ENCODE measurements at places on chromosomes 11 and 22.

- DNase-seq = no peak
Observed at GRCh38 chr22:30655532-30655931, 12.1 kb downstream of the DUSP18 start.

DNA sequence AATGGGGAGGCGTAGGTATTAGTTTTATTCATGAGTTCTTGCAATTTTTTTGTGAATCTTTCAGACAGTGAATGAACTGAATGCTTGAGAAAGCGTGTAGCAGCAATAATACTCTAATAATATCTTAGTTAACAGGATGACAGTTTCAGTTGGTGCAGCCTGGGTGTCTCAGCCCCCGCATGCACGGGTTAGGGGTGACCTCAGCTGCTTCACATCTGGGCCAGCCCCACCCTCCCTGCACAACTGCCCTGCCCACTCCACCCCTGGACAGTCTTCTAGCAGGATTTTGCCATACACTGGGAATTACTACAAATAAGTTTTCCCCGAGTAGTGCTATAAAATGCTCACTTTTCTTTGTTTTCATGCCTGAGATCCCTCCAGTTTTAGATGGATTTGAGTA is 83.2 kb downstream of the ST3GAL4 start:
- no peak for DNase-seq

- no peak for DNase-seq
Observed at GRCh38 chr11:61453695-61454094, 23.8 kb downstream of the SDHAF2 start.

- DNase-seq = no peak
Observed at GRCh38 chr11:134236834-134237556, 12.5 kb downstream of the VPS26B start.

- DNase-seq = no peak
Observed at GRCh38 chr22:41943661-41944209, 3.2 kb downstream of the CENPM start.

GRCh38 chr11:31254415-31254814 is 115.1 kb downstream of the DCDC1 start:
- DNase-seq = no peak

GRCh38 chr11:117502779-117503100 is 175.1 kb downstream of the CEP164 start:
- DNase-seq = no peak

- DNase-seq = no peak
Observed at GRCh38 chr22:49533886-49534285, 293.8 kb downstream of the BRD1 start.

DNA sequence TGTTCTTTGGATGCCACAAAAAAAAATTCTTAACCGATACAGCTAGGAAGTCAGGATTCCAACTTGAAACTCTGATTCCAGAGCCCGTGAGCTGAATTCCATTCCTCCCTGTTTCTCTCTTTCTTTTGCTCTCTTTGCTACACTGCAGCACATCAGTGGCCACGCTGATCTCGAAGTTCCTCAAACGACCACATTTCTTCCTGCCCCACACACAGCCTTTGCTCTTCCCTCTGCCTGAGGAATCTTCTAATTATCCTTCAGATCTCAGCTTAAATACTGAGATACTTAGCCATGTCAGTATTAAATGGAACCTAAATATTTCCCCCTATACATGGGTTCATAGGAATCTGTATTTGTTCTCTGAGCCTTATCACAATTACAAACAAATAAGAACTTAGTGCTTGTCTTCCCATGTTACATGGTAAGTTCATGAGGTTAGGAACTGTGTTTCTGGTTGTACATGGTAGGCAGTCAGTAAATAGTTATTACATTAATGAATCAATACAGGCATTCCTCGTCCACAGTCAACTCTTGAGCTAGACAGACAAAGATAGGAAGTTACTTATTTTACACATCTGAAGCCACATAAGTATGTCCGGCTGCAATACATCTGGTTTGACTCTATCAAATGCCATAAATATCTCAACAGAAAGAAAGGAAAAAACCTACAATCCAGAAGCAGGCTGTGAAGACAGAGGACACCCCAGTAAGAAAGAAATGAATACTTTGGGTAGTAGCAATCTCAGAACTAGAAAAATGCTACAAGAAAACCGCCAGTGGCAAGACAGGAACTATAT is 86.6 kb downstream of the MAML2 start:
- DNase-seq = no peak

DNA sequence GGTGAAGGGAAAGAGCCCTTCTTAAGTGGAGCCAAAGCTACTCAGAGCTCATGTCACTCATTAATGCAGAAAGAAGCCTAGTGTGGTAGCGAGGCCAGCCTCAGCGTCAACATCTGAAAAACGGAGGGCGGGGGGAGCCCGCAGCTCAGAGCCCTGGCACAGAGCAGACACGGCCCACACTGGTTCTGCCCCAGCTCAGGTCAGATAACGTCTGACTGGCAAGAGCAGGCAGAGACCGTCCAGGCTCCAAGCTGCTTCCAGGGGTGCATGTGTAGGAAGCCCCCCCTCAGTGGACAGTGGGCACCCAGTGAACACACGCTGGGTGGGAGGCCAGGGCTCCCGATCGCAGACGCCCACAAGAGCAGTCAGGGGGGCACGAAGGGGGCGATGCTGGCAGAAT is 100.8 kb downstream of the SHANK2 start:
- DNase-seq = no peak

DNA sequence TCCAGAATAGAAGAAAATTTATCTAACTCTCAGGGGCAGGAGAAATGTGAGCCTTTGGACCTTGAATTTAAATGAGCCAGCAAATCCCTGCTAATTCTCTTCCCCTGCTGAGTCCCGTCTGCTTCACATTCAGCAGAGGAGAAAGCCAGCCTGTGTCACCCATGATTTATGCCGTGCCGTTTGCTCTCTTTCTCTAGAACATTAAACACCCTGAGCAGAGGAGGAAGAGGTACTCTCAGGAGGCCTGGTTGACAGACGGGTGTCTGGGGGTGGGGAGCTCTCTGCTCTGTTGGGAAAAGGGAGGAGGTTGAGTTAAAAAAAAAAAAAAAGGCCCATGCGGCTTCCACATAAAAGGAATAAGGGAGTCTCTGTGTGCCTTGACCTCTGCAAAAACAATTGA is 11.3 kb upstream of the MTMR3 start:
- no peak for DNase-seq

DNA sequence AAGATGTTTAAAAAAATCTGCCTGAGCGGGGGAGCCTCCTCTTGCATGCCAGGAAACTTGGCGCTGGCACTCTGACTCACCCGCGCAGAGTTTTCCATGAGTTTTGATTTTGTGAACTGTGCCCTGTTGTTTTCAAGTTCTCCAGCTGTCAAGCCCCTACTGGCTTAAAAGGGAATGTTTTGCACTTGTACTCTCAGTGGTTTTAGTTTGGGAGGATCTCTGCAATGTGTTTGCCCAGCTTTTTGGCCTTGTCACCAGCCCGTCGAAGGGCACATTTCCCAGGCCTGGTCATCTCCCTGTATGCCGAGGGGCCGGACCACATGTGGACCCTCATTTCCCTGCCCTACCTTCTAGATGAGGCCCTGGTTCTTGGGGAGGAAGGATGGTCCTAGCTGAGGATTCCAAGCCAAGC is 12.2 kb downstream of the MRGPRF start:
- DNase-seq = no peak

DNA sequence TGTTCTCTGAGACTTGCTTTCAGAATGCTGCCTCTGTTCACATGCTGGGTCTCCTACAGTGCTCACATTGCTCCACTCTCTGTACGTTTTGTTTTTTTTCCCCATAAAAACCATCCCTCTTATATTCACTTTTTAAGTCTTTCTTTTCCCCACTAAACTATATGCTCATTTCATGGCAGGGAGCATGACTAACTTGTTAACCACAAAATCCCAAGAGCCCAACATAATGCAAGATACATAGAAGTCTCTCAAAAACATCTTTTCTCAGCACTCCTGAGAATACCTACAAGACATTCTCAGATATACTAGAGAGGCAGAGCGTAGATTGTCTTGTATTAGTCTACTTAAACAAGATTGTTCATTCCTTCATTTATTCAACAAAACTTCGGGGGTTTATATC is 73.3 kb downstream of the FAM76B start:
- DNase-seq = no peak

- no peak for DNase-seq
Observed at GRCh38 chr11:3723014-3723708, 52.0 kb upstream of the CHRNA10 start.

DNA sequence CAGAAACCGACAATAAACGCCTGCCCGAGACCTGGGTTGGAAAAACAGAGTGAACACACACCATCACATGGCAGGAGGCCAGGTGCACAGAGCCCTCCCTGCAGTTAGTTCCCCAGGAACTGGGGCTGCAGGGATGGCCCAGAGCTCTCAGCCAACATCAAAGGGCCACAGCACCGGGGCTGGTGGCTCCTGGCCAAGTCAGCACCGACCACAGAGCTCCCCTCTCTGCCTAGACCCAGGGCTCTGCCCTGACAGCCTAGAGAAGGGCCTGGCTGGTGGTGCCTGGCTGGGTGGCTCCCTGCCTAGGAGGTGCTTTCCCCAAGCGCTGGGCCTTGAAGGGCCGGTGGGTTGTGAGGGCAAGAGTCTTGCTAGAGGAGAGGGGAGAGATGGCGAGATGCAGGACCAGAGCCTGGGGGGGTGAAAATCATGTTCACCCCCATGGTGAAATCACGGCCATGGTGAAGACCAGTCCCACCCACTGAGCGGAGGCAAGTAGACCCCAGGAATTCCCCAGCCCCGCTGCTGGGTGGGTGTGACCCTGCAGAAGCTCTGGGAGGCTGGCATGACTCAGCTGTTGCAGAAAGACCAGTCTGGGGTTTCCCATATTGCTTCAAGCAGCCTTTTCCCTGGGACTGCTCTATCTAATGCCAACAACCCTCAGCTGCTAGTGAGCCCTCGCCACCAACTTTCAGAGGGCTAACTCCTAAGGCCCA is 7.2 kb upstream of the BID start:
- DNase-seq = no peak

DNA sequence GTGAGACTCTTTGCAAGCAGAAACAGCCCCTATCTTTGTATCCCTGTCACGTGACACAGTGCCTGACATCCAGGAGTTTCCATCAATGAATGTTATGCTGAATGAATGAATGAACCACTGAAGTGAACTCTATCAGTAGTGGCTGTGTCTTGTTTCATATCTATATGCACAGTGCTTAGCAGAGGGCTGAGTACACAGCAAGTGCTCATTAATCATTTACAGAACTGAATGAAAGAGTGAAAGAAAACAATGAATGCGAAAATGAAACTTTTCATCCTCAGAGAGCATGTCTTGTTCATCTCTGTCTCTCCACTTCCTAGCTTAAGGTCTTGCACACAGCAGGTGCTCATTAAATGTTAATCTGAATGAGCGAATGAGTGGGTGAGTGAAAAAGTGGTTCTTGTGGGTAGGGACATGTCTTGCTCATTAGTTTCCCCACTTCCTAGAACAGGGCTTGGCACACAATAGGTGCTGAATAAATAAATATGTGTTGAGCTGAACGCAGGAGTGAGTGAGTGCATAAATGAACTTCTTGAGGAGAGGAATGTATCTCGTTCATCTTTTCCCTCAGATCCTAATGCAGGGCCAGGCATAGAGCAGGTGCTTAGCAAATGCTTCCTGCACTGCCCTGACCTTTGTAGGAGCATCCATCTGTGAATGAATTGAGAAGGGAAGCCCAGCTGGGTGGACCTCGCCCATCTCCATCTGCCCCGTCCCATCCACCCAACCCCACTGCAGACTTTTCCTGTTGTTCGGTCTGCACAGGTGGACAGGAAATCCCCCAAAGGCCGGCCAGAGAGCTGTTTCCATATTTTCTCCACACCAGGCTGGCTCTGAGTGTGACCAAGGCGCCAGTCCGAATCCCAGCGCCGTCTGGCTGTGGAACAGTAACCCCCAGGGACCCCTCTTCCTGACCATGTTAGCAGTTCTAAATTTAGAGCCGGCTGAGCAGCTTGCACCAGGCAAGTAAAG is 113.4 kb upstream of the CRYBB3 start:
- DNase-seq = no peak

DNA sequence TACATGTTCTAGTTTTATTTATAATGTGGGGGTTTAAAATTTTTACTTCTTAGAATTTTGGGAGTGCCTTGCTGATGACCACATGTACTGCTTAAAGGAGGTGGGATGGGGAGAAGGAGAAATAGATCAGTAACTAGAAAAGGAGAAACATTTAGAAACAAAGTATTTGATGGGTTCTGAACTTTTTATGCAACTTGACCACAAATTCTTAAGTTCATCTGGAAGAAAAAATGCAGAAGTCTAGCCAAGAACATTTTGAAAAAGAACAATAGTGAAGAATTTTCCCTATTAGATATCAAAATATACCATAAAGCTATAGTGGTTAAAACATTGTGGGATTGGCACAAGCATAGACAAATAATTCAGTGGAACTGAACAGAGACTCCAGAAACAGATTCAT is 73.3 kb upstream of the AMPD3 start:
- DNase-seq = no peak

- DNase-seq = no peak
Observed at GRCh38 chr22:45775569-45776312, 104.1 kb downstream of the ATXN10 start.

DNA sequence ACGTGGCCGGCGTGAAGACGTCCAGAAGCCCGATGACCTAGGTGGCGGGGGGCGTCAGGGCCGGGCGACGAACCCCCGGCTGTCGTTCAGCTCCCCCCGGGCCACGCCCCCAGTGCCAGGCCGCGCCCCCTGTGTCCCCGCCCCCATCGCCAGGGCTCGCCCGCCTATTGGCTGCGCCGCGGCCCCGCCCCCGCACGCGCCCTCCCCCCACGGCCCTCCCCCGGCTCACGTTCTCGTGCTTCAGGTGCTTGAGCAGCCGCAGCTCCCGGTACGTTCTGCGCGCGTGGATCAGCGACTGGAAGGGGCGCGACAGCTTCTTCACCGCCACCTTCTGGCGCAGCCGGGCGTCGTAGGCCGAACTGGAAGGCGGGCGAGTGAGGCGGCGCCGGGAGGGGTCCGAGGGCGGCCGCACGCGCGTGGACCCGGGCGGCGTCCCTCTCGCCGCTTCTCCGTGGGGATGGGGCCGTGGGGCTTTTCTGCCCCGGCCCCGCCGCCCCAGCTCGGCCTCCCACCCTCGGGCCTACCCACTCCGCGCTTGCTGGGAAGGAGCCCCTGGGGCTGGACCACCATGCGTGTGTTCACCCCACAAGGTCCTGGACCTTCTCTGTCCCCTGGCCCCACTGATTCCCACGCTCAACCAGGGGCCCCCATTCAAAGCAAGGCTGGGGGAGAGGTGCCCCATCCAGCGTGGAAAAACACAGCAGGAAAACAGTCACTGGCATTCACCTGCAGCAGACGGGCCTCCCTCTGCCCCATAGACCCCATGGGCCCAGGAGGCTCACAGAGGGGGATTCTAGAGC is 2.4 kb downstream of the MAPK11 start:
- no peak for DNase-seq

All from NCI-H1048 (cell line).